ENCODE measurements at places on chromosomes 3 and 15.

- DNase-seq, result no peak
Measured at GRCh38 chr15:89815769-89816168, 1.1 kb upstream of the ANPEP start.

DNA sequence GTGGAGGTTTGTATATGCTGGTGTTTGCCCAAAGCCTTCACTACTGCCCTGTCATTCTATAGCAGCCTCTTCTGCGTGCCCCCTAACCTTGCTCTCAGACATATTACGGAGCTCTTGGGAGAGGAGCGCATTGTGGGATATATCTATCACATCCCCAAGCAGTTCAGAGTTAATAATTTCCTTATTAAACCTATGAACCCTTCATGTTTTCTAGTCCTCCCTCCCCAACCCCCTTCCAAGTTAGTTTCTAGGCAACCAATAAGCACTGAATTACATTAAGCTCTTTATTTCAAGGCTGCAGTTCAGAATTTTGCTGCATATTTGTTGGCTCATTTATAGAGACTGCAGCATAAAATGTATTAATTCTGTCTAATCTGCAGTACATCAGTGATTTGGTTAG, 57.3 kb upstream of the GRM7 start:
- no peak for DNase-seq

DNA sequence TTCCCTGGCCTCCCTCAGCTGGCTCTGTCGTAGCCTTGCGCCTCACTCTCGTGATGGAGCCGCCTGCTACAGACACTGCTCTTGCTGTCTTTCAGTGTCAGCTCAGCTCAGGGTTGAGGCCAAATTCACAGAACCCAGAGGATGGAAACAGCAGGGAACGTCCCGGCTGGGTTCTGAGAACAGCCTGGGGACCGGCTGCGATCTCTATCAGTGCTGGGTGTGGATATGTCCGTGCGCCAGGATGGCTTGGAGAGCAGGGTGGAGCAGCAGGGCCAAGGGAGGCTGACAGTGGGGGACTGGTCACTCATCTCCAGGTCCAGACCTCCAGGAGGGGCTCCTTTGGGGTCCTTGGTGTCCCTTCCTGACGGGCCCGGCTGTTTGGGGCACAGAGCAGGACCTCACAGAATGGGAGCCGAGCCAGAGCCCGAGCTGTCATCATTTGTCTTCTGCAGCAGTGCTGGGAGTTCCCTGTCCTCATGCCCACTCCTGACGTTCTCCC, 18.4 kb downstream of the KLF15 start:
- no peak for DNase-seq

- DNase-seq, result no peak
Measured at GRCh38 chr3:18567293-18567692, 142.2 kb upstream of the SATB1 start.

DNA sequence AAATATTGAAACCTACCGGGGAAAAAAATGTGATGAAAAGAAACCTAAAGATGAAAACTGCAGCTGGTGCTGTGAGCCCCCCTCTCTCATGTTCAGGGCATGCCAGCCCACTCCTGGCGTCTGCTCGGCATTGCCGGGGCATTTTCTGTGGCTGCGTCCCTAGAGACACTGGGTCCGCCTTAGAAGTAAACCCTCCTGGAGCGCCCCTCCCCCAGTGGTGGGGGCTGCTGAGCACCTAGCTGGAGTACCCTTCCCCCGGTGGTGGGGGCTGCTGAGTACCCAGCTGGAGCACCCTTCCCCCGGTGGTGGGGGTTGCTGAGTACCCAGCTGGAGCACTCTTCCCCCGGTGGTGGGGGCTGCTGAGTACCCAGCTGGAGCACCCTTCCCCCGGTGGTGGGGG, 24.5 kb upstream of the GABRA5 start:
- no peak for DNase-seq
